ENCODE measurements at places on chromosomes 6 and 20. TPM values are rescaled to one million over a fixed set of nuclear protein-coding genes. Genes with fewer than 3 reads are reported as not detected.

Gene TREM2
- not detected for total RNA-seq

GRCh38 chr6:14134211-14134910, 16.8 kb downstream of the CD83 start:
- no peak for DNase-seq

Gene GDAP1L1
- total RNA-seq: not detected

DNA sequence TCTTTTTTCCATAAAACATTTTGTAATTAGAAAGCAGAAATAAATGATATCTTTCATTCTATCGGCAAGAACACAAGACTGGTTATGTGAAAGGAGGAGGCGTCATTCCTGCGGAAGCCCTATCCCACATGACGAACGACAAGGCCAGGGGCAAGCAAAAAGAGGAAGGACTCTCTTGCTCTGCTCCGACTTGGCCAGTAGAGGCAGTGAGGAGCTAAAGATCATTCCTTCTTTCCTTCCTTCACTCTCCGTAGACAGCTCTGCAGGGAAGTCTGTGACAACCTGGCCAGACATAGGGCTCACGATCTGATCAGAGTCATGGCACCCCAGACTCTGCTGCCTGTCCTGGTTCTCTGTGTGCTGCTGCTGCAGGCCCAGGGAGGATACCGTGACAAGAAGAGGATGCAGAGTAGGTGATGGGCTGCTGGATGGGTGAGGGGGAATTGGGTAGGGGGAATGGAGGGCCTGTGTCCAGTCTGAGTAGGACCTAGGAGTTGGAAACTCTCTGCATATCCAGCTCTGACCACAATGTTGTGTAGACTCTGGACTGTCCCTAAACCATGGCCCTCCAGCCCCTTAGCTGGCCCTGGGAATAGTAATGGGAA, at the start of gene WFDC10A:
Gene WFDC10A, plus strand, starts transcription at position 244 of the 605 bp plus-strand sequence. Its CDS starts 75 bp downstream, at position 319.
- peak; percentile 62 for DNase-seq

- no peak for DNase-seq
Measured at GRCh38 chr6:83594941-83595340, 82.6 kb downstream of the PRSS35 start.

Gene STK38
- 13.5 TPM for total RNA-seq

GRCh38 chr6:45791211-45792168, 224.2 kb downstream of the CLIC5 start:
- no peak for DNase-seq

GRCh38 chr6:161198176-161198575, 75.7 kb downstream of the AGPAT4 start:
- DNase-seq: no peak

DNA sequence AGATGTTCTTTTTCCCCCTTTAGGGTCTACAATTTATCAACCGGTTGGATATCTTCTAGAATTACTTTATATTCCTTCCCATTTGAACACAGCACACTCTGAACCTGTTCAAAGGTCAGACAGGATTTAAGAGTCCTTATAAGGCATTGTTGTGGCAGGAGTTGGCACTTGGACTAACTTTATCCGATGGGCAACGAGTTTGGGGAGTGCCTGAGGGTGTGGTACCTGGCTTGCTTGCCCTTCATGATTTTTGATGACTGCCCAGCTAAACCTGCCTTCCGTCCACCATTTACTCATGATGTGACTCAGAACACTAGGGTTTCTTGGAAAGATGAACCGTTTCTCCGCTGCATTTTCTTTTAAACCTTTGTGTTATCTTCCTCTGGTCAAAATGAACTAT, 285.2 kb downstream of the FOXC1 start:
- DNase-seq: no peak

Gene OXT
- total RNA-seq: 1.6 TPM

Gene SMIM13
- total RNA-seq: 2.2 TPM

GRCh38 chr6:45156075-45156474, 172.1 kb upstream of the RUNX2 start:
- peak; percentile 56 for DNase-seq

DNA sequence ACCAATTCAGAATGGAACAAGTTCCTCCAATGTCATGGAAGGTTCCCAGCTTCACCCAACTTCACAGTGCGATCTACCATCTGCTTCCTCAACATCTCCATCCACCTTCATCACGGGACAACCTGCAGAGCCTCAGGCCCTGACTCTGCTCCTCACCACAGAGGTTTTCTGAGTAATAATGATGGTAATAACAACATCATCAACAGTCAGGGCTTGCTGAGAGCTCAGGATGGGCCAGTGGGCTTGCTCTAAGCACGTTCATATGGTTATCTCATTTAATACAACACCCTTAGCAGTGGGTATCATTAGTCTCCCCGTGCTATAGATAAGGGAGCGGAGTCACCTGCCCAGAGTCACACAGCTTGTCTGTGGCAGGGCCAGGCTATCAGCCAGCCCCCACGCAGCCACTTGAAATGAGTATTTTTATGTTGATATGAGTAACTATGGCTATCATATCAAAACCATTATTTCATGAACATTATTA, 38.6 kb downstream of the PREX1 start:
- no peak for DNase-seq

Gene RNF39
- total RNA-seq: not detected

Gene GPR63
- total RNA-seq: 0.54 TPM

DNA sequence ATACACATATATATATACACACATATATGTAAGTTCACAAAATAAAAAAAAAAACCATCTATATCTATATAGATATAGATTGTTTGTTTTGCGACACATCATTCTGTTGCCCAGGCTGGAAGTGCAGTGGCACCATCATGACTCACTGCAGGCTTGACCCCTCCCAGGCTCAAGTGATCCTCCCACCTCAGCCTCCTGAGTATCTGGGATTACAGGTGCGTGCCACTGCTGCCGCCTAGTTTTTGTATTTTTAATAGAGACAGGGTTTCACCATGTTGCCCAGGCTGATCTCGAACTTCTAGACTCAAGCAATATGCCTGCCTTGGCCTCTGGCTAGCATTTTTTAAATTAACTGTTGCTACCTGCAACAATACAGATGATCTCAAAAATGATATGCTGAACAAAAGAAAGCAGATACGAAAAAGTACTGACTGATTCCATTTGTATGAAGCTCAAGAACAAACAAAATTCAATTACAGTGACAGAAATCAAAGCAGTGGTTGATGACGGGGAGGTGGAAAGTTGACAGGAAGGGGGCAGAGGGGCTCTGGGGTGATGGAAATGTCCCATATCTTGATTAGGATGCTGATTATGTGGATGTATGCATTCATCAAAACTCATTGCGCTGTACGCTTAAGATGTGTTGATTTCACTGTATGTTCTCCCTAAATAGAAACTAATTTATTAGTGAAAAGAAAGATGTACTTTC, 49.6 kb downstream of the ATXN1 start:
- no peak for DNase-seq

Gene MATN4
- total RNA-seq: under 0.01 TPM

DNA sequence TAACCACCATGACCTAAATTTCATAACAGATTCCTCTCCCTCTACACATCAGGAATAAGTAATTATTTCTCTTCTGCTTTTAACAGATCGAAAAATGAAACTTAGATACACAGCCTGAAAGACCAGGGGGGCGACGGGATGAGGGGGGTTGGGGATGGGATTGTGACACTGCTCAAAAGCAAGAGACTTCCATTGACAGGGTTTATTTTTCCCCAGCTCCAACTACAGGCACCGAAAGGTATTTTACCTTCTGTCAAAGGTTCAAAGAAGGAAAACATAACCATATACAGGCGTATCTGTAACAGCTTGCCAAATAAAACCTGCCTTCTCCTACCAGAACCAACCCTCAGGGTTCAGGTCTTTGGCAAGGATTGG, 1.3 kb downstream of the EPHA7 start:
- DNase-seq: no peak

Gene CD93
- 5.9 TPM for total RNA-seq

DNA sequence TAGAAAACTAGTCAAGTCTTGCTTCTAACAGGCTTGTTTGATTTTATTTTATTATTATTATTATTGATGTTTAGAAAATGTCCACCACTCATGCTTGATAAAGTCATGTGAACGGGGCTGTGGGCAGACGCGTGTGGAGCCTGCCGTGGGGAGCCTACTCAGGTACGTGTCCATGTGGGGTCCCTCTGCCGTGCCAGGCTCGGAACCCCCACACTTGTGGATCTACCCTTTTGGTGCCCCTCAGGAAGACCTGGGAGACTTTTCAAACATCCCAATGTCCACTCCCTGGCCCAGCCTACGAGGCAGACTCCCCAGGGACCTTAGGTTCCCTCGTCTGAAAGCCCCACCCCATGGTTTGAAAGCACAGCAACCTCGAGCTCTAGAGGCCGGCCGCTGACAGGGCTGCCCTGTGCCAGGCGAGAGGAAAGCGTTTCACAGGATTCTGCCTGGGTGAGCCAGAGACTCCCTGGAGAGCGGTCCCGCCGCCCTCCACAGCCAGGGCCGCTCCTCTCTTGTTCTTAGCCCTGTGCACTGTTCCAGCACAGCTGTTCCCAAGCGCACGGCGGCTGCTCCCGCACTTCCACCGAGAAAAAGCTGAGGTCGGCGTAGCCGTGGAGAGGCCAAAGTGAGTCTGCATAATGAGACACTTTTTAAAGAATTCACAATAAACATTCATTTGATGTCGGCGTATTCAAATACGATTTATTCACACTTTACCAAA, 249.7 kb downstream of the TTLL2 start:
- DNase-seq: no peak

- DNase-seq: no peak
Measured at GRCh38 chr20:651713-652614, 1.0 kb downstream of the SRXN1 start.
